NCI-H1436 (cell line): ENCODE measurements at places on chromosomes 13 and 19.

DNA sequence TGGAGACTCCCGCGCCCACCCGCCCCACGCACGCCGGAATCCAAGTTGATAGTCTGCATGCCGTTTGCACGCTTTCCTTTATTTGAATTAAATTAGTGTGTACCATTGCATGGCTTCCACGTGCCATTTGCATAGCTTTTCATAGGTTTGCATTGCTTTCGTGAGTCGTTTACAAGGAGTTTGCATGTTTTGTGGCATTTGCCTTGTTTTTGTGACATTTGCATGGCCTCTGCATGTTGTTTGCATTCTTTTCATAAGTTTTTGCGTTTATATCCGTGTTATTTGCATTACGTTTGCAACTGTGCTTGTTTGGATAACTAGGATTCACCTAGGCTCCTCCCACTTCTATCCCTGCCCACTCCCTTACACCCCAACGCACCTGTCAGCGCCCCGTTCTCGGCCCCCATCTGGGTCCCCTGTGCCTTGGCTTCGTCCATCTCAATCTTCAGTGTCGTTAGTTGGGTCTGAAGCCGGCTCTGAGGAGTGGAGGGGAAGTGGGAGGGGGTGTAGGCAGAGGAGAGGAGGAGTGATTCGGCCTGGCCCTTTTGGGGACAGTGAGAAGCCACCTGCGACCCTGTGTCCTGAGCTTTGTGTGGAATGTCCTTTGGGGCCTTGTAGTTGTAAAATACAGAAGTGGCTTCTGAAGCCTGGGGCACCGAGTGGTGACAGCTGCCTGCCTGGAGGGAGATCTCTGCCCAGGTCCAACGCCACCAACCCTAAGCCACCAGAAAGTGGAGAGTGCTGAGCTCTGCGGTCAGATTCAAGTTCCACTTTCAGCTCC lies 2.4 kb downstream of the CCDC194 start:
- DNase-seq, result no peak

DNA sequence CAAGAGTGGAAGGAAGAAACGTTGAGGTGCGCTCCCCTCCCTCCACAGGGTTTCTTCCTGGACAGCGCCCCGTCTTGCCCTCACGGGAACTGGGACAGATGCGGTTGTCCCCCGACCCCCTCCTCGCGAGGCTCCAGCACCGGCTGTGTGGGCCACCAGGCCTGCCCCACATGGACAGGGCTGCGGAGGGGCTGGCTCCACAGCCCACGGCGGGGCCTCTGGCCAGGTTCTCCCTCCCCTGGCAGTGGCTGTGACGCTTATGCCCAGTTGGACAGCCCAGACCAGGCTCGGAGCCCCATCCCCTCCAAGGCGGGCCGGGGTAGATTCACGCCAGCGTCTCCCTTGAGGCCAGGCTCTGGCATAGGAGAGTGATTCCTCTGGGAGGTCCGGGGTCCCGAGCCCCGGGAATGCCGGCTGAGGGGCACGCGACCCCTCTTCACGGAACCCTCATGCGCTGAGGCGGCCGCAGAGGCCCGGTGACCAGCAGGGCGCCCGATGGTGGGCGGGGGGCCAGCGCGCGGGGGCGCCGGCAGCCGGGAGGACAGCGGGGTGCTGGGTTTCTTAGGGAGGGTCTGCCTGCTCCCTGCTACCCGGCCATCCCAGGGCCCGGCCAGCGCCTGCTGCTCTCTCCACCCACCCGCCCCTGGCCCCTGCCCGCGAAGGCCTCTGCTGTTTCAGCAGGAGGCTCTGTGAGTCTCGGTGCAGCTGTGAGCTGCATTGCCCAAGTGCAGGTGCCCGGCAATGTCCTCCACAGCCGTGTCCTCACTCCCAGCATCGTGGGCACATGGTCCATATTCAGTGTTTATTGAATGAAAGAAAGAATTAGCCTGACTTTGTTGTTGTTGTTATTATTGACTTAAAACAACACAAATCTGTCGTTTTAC lies 20.3 kb upstream of the GAS6 start:
- DNase-seq, result no peak

- no peak for DNase-seq
Observed at GRCh38 chr19:20124879-20125278, 42.1 kb upstream of the ZNF486 start.

DNA sequence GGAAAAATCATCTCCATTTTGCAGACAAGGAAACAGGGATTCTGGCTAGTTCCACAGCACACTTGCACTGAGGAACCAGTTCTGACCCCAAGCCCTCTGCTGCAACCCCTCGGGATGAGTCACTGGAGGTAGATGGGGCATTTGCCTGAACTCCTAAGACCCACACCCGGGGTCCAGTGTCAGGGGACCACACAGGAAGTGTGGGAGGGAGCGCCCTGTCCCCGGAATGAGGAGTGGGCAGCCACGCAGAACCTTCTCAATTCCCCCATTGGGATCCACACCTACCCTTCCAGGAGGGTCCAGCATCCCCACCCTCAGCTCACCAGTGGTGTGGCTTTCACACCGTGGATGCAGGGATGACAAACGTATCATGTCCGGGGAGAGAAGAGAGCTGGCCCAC lies 62.7 kb downstream of the TSHZ3 start:
- no peak for DNase-seq

- DNase-seq, result no peak
Observed at GRCh38 chr19:33580026-33580644, 41.6 kb upstream of the CHST8 start.

DNA sequence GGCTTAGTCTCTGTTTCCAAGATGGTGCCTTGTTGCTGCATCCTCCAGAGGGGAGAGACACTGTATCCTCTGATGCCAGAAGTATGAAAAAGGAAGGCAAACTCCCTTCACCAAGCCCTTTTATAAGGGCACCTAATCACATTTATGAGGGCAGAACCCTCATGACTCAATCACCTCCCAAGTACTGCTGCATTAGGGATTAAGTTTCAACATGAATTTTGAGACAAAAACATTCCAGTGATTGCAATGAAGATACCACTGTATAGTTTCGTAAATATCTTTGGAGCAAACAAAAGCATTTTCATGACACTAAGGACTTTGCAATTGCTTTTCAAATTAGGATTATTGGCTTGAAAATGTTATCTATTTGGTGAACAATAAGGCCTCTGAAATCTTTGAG lies 63.8 kb downstream of the RNF17 start:
- no peak for DNase-seq

GRCh38 chr13:52760077-52760476 lies 20.5 kb upstream of the CNMD start:
- no peak for DNase-seq

DNA sequence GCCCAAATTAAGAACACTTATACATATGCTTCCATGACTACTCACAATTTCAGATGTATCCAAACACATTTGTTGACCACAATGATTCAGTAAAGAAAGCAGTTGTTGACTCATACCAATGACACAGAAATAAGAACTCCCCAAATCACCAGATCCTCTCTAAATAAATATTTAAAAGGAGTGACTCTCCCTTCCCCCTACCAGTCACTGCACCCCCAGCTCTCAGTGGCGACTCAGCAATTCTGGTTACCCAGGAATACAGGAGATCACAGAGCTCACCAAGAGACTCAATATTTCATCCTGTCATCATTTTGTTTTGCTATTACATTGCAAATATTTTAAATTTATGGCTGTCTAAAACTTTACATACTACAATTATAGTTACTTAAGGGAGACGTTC lies 131.5 kb downstream of the RGCC start:
- DNase-seq, result no peak

GRCh38 chr13:113044391-113045114 lies 61.0 kb upstream of the F7 start:
- DNase-seq, result no peak

DNA sequence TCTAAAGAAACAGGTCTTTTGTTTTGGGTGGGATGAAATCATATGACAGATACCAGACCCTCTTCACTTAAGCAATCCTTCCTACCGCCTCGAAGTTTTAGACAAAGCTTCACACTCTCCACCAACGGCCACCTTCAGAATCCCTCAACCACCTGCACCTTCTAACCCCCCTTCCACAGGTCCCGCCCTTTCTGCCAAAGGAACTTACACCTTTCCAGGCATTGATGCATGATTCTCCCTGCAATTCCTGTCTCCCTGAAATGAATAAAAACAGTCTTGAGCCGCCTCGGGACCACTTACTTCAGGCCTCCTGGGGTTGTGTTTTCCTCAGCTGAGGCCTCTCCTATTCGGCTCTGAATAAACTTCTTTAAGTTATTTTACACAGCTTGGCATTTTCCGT lies 859 bp downstream of the ZNF433 start:
- DNase-seq, result no peak
